Karpas-422 (cell line): ENCODE measurements at places on chromosomes 16 and 17. TPM values are rescaled to one million over a fixed set of nuclear protein-coding genes. Genes with fewer than 3 reads are reported as not detected.

- H3K27ac ChIP-seq = no peak overlapping the region
- H3K27me3 ChIP-seq = no peaks in the 10 kb centered on the region
- peaks cover 22% of the 10 kb centered on the region for H3K4me1 ChIP-seq
- H3K4me3 ChIP-seq = no peak overlapping the region
- peak; percentile 88 for DNase-seq
These were observed 21.7 kb downstream of the SLC25A10 start for GRCh38 chr17:81733507-81734404.

GRCh38 chr17:80284631-80285030 is 24.0 kb downstream of the RNF213 start:
- H3K27me3 ChIP-seq = no peaks in the 10 kb centered on the region
- DNase-seq = no peak
- no peak overlapping the region for H3K4me3 ChIP-seq

DNA sequence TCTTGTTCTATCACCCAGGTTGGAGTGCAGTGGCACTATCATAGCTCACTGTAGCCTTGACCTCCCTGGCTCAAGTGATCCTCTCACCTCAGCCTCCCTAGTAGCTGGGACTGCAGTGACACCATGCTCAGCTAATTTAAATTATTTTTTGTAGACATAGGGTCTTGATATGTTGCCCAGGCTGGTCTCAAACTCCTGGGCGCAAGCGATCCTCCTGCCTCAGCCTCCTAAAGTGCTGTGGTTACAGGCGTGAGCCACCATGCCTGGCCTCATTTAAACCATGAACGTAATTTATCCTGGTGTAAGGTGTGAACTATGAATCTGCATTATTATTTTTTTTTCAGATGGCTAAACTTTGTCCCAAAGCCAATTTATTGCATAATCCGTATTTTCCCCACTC is 37.3 kb downstream of the LAT start:
- no peak overlapping the region for H3K4me3 ChIP-seq
- no peaks in the 10 kb centered on the region for H3K27me3 ChIP-seq
- no peak for DNase-seq
- H3K36me3 ChIP-seq = no peaks in the 10 kb centered on the region

DNA sequence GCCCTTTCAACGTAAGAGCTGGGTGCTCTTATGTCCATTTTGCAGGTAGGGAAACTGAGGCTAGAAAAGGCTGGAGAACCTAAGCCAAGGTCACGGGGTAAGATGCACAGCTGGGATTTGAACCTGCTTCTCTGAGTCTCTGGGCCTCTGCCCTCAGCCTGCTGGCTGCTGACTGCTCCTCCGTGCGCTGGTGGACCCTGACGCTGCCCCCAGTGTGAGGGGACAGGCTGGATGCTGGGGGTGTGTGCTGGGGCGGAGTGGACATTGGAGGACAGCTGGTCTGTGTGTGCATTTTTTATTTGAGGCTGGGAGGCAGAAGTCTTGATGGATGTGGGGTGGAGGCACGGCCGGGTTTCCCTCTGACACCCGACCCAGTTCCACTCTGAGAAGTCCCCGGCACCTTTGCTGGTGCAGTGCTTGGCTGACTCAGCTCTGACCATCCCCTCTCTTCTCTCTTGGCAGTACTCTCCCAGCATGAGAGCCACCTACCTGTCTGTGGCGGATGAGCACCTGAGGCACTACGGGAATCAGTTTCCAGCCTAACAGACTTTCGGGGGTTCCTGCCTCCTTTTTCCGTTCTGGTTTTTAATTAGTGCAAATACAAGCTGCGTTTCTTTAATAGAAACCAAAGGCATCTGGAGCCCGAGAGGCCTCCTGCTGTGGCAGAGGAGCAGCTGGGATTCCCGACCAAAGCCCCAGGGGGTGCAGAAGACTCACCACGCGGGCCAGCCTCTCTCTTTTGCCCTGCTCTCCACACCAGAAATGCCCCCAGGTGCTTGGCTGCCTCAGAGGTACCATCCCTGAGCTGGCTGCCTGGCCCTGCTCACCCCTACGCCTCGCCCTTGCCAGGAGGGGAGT is 14.1 kb upstream of the DNAI2 start:
- no peaks in the 10 kb centered on the region for H3K27me3 ChIP-seq
- H3K4me3 ChIP-seq = no peak overlapping the region
- no peak for DNase-seq

- no peaks in the 10 kb centered on the region for H3K36me3 ChIP-seq
- H3K27me3 ChIP-seq = no peaks in the 10 kb centered on the region
- H3K4me1 ChIP-seq = no peaks in the 10 kb centered on the region
- H3K4me3 ChIP-seq = no peak overlapping the region
- H3K27ac ChIP-seq = no peak overlapping the region
These were observed 1.4 kb upstream of the HOXB2 start for GRCh38 chr17:48546137-48546923.

DNA sequence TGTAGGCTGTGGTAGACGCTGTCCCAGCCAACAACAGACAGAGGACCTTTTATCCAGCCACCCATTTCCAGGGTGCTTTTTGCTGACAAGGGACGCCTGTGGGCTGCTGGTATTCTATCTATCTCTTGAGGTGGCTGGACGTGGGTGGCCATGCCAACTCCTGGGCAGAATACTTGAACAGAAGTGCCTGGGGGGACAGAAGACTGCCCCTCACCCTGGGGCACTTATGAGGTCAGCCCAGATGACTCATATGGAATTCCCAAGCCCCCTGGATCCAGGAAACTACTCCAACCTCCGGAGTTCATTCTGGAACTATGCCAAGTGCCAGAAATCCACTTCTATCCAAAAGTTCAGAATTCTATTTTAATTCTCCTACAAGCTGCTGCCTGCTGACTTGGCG is 61.3 kb downstream of the CDRT4 start:
- no peaks in the 10 kb centered on the region for H3K4me1 ChIP-seq
- H3K27ac ChIP-seq = no peak overlapping the region

- no peaks in the 10 kb centered on the region for H3K27me3 ChIP-seq
- DNase-seq = no peak
- H3K4me3 ChIP-seq = no peak overlapping the region
- no peak overlapping the region for H3K27ac ChIP-seq
- no peaks in the 10 kb centered on the region for H3K36me3 ChIP-seq
These were observed 4.8 kb downstream of the GSG1L2 start for GRCh38 chr17:9817086-9817485.

DNA sequence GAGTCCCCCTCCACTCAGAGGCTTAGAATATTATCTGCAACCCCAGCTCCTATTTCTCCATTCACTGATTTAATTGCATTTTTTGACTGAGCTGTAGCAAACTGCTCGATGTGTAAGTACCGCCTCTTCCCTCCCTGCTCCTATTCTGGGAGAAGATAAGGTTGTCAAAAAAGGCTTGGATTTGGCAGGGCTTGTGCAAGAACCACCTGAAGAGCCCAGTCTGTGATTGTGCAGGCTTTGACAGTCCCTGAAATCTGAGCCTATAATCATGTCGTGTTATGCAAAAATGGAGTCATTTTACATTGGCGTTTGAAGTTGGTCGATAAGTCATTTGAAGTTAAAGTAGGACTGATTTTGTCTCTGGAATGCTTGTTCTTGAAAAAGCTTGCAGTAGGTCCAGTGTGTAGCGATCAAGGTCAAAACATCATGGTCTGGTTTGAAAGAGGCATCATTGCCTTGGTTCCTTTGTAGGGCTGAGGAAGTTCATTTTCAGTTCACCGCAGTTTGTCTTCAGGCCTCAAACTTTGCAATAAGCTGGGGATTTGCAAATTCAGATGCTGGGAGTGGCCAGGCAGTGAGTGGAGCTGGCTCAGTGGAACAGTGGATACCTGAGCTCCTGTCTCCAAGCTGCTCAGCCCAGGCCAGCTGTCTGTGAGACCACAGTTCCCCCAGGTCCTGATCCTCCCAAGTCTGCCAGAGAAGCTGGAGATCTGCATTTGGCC is 68.8 kb downstream of the KATNIP start:
- H3K4me1 ChIP-seq = peaks cover 31% of the 10 kb centered on the region
- DNase-seq = peak; percentile 72
- peak overlapping the region; percentile 4; the same call in 1 of the 2 replicates for H3K4me3 ChIP-seq

GRCh38 chr17:82030470-82031302 is 792 bp upstream of the RAC3 start:
- no peaks in the 10 kb centered on the region for H3K36me3 ChIP-seq
- no peaks in the 10 kb centered on the region for H3K27me3 ChIP-seq
- H3K4me1 ChIP-seq = peaks cover 13% of the 10 kb centered on the region
- H3K4me3 ChIP-seq = peak overlapping the region; percentile 60

DNA sequence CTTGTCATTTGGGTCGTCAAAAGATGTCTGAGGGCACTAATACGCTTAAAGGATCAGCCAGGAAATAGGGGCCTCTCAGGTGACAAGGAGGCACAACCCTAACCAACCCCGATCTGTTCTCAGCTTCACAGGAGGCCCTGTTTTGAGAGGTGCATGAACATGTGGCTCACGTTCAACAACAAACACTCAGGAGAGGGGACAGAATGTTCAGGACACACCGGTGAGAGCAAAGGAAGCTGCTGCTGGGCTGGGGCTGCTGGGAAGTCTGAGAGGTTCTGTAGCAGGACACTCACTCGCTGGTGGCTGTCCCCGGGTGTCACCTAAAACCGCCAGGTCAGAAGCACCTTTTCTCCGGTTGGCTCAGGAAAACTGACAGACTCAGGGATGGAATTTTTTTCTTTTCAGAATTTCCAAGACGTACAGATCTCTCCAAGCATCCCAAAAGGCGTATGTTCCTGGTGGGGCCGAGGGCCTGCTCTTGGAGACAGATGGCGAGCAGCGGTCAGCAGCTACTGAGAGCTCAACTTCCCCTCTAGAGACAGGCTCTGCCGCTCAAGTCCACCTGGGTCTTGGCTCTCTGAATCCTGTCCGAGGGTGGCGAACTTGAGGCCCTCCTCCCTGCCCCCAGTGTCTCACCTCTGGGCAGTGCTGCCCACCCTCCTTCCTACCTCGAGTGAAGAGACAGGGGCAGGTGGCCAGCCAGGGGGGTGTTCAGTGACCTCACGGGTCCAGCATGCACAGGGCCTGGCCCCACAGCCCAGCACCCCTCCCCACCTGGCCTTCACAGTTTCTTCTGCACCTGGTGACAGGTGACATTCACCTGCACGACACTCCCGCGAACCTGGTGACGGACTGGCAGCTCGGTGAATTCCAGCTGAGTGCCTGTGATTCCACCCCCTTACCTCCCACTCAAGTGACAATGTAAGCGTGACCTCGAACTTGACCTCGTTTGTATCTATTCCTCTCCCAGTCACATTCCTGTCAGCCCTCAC is 22.9 kb downstream of the CLUH start:
- H3K27ac ChIP-seq = no peak overlapping the region
- H3K36me3 ChIP-seq = no peaks in the 10 kb centered on the region; the same call in 1 of the 2 replicates
- peak; percentile 68 for DNase-seq

DNA sequence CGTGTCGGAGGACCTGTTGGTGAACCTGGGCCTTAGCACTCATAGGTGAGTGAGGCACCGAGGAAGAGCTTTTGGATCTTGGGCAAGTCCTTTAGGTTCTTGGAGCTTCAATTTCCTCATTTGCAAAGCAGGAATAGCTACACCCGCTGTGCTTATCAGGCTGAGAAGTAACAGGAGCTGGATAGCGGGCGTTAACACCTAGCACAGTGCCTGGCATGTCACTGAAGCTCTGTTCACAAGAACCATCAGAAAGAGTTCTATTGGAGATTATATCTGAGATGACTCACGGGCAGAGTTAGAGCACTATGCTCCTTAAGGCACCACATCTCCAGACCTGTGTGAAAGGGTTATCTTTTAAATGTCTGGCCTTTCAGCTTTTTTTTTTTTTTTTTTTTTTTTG is 12.8 kb downstream of the MEOX1 start:
- no peak overlapping the region for H3K27ac ChIP-seq
- H3K4me3 ChIP-seq = no peak overlapping the region
- no peaks in the 10 kb centered on the region for H3K27me3 ChIP-seq
- H3K4me1 ChIP-seq = peaks cover 5% of the 10 kb centered on the region
- no peak for DNase-seq
- H3K36me3 ChIP-seq = no peaks in the 10 kb centered on the region

DNA sequence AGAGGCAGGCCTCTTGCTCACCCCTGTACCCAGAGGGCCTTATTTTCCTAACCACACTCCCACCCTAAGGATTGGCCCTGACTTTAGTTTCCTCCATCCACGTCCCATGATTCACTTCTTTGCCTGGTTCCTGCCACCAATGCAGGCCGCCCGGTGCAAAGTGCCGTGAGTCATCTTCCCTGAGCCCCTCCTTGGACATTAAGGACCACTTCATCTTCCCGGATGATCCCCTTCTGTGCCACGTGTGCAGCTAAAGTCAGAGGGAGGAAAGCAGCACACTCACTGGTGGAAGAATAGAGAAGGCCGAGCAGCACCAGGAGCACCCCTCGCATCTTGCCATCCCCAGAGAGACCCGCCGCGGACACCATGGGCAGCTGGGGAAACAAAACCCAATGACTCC is 1.4 kb downstream of the PRSS54 start:
- no peaks in the 10 kb centered on the region for H3K36me3 ChIP-seq
- DNase-seq = no peak
- H3K4me3 ChIP-seq = no peak overlapping the region
- H3K4me1 ChIP-seq = no peaks in the 10 kb centered on the region
- no peak overlapping the region for H3K27ac ChIP-seq
- H3K27me3 ChIP-seq = no peaks in the 10 kb centered on the region

DNA sequence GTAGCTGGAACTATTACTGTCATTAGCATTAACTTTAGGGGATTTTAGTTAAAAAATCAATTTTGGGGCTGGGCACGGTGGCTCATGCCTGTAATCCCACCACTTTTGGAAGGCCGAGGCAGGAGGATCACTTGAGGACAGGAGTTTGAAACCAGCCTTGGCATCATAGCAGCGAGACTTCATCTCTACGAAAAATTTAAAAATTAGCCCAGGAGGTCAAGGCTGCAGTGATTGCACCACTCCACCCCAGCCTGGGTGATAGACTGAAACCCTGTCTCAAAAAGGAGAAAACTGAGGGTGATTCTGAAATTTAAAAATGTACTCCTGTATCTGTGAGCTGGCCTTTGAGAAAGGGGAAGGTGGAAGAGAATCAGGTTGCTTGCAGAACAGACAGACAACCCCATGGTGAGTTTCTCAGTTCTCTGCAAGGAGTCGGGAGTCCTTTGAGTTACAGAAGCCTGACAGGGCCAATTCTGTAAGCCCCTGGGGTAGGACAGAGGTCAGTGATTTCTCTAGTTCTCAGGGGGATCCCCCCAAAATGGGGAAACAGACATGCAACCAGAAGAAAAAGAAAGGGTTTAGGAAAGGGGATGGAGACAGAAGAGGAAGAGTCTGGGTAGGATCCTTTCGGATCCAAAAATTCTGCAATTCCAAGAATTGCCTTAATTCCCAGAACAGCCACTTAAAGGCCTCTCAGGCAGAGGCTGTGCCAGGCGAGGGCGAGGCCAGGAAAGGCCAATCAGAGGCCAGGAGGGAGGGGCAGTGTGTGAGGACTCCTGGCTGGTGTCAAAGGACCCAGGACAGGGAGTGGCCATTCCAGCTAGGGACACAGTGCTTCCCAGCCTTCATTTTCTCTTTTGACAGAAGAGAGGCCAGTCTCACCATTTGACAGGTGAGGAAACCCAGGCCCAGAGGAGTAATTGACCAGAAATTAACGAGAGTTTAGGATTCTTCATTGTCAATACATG is 6.7 kb downstream of the NUPR1 start:
- peak; percentile 41 for DNase-seq
- no peaks in the 10 kb centered on the region for H3K4me1 ChIP-seq
- H3K27ac ChIP-seq = no peak overlapping the region
- H3K27me3 ChIP-seq = no peaks in the 10 kb centered on the region

Gene CD300H
- not detected in 2 replicates for total RNA-seq

Gene TMEM170A
- 32.0 and 45.9 TPM in 2 replicates for total RNA-seq

Gene RAP1GAP2
- 6.0 and 11.7 TPM in 2 replicates for total RNA-seq

Gene CDC6
- total RNA-seq = 14.6 and 16.4 TPM in 2 replicates

Gene KRTAP4-4
- total RNA-seq = not detected in 2 replicates

Gene KIF2B
- total RNA-seq = not detected in 2 replicates

Gene ARRB2
- 19.1 and 53.9 TPM in 2 replicates for total RNA-seq

Gene FOXC2
- 0.07 TPM in 1 of 2 replicates, not detected in the other for total RNA-seq

Gene RMI2
- 19.4 and 45.2 TPM in 2 replicates for total RNA-seq

Gene SPAG5
- total RNA-seq = 51.0 and 58.1 TPM in 2 replicates

Gene CDH1
- total RNA-seq = not detected in 2 replicates

Gene ZNF423
- not detected in 2 replicates for total RNA-seq

Gene CNTNAP4
- 1.7 and 1.8 TPM in 2 replicates for total RNA-seq

Gene ATAD5
- total RNA-seq = 7.1 and 12.0 TPM in 2 replicates
